ENCODE measurements at places on chromosomes 7 and 10.
A peak's percentile ranks its signal among the peaks of the same experiment; 100 is the strongest.

DNA sequence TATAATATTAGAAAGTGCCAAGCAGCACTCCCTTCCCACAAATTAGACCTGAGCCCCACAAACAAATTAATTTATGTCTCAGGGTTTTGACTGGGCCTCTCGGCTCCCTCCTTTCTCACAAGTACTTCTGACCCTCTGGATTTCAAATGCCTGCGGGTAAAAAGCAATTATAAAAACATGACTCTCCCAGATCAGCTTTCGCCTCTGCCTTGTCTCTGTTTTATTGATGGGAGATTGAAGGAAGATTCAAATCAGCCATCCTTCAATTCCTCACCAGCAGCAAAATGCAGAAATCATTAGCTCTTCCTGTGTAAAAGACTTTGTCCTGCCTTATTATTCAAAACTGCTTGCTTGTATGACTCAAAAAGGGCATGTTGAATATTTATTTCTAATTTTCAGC, 453.7 kb upstream of the MKI67 start:
- no peak for DNase-seq

GRCh38 chr7:73667344-73668102, at the start of gene VPS37D:
Gene VPS37D (plus strand): TSS chr7:73667831. CDS start chr7:73667959, 128 bp downstream.
- DNase-seq = peak; percentile 60

DNA sequence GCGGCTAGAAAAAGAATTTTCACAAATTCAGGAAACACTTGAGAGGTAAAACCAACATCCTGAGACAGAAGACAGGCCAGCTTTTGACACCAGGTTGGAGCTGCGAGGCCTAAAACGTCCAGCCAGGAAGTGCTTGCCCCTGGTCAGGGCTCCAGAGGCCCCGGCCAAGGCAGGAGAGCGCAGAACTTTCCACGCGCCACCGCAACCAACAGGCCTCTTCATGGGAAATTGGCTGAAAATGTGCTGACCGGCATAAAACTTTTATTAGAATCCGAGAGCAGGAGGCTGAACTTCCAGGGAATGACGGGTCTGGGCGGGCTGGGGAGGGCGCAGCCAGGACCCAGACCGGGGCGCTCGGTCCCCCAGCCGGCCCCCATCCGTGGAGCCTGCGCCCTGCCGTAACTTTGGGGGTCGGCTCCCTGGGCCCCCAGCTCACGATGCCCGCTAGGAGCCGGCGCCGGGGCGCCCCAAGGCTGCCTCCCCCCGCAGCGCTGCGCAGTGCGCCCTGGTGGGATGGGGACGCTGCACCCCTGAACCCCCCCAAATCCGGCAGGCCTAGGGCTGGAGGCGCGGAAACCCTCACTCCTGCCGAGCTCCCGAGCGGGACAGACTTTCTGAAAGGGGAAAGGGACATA, 414.0 kb upstream of the MKI67 start:
- no peak for DNase-seq

DNA sequence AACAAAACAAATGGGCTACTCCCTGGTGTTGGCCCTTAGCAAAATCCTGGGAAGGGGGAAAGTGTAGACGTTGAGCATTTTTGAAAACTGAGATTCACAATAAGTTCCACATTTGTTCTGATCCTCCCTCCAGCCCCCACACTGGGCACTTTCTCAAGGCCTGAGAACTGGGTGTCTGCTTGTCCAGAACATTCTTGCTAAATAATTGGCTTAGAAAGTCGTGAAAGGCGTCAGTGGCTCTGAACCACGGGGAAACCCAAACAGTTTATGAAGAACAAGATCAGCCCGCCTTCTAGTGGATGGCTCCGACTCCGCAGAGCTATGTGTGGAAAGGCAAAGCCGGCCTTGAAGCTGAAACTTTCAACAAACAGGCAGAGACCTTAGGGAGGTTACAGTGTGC, 370.1 kb downstream of the PRPF18 start:
- no peak for DNase-seq

GRCh38 chr10:108696792-108697477, 1226.4 kb downstream of the XPNPEP1 start:
- DNase-seq = no peak

- DNase-seq = no peak
Measured at GRCh38 chr7:151110941-151111645, 24.8 kb downstream of the AGAP3 start.

DNA sequence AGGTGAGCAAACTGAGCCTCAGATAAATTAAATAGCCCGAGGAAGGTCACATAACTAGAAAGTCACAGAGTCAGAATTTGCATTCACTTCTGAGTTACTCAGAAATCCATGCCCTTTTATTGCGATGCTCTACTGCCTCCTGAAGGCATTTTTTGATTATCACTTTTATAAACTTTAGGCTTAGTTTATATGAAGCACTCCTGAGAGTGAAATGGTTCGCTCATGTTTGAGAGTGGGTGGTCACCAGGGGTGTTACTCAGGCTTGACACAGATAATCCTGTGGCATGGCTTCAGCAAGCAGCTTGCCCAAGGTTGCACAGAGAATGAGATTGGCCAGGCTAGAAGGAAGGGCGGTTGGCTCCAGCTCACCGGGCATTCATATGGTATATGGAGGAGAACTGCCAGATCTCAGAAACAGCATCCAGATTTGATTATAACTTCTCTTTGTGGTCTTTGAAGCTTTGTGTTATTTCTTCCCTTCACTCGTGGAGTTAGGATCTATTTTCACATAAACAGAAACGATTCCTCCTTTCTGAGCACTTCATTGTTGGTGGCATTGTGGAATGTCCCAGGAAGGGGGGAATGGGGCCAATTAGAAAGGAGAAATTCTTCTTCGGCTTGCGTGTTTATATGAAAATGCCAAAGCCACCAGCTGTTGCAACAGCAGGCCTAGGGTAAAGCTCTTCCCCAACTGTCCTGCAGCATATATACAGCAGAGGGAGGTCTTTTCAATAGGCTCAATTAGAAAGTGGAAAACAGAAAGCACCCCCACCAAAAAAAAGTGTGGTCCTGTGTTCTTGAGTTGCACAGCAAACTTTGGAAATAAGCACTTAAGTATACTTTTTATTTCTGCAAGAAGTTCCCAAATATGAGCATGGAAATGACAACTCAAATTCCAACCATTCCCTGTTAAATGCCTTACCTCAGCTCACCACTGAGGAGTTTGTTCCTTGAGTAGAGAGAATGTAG, 628.8 kb downstream of the SUGCT start:
- DNase-seq = no peak

- DNase-seq = no peak
Measured at GRCh38 chr10:108500396-108500795, 1335.9 kb upstream of the SORCS1 start.

- no peak for DNase-seq
Measured at GRCh38 chr7:36604806-36605205, 119.5 kb downstream of the AOAH start.

DNA sequence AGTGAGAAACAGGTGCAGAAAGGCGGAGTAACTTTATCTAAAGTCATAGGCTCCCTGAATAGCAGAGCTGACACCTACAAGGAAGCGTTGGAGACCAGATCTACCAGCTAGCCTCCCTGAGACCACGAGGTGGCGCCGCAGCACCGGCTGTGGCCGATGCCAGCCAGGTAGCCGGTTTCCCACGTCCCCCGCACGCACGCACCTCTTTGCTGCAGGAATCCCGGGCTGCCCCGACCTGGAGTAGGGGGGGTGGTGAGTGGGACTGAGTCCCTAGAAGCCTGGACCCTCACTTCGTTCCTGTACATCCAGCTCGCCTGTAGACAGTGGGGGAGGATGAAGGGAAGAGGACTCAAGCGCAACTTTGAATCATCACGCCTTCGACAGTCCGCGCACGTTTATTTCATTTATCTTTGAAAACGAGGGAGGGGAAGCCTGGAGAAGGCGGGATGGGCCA, 3.7 kb downstream of the ELOVL3 start:
- peak; percentile 34 for DNase-seq

DNA sequence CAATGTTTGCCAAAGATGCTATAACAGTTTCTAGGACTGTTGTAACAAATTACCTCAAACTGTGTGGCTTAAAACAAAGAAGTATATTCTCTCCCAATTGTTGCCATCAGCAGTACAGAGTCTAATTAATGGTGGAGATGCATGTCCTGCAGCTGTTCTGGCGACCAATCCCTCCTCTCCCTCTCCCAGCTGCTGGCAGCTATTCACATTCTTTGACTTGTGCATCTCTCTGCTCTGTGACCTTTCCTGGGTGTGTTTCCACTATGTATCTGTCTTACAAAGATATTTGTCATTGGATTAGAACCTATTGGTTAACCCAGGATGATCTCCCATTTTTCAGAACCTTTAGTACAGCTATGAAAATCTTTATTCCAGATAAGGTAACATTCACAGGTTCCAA, 561.7 kb upstream of the POM121L12 start:
- no peak for DNase-seq
